Stimulated activated CD8-positive, alpha-beta memory T cell treated with anti-CD3 and anti-CD28 coated beads, Interleukin-2, amount 100 ng/mL, for 1 hour (primary cell): ENCODE measurements at places on chromosomes 13 and 19.

- no peak for DNase-seq
Measured at GRCh38 chr19:2625434-2625833, 77.1 kb downstream of the GNG7 start.

DNA sequence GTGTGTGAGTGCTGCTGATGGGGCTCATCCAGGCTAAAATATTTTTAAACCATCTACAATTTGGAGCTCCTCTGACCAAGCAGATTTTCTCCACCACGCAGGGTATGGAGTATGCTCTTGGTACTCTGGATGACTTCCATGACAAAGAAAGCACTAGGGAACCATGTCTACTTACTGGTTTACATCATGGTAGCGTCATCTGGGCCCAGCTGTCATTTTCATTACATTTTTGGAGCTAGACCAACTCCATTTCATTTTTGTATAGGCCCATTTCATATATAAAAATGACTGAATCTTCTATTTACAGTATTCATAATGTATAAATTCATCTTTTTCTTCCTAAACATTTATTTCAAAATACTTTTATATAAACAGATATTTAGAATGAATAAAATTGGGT, 184.4 kb downstream of the DNAJC3 start:
- DNase-seq, result no peak

- DNase-seq, result no peak
Measured at GRCh38 chr19:45492627-45493470, 4.0 kb downstream of the RTN2 start.

GRCh38 chr19:30161021-30161655, 211.0 kb upstream of the ZNF536 start:
- no peak for DNase-seq

GRCh38 chr13:20006206-20006605, 47.7 kb downstream of the ZMYM2 start:
- DNase-seq, result no peak

DNA sequence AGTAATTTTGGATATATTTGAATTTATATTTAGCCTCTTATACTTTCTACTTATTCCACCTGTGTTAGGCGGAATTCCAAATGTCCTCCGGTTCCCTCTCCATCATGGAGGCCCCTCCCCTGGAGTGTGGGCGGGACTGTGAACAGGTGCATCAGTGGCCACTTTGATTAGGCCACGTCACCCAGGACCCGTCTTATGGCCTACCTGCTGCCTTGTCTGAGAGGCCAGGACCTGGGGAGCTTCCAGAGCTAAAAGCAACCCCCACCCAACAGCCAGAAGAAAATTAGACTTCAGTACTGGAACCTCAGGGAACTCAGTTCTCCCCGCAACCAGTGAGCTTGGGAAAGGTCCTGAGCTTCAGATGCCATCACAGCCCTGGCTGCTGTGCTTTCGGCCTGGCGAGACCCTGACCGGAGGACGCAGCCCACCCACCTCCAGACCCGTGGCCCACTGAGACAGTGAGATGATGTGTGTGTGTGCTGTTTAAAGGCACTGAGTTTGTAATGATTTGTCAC, 200.2 kb upstream of the SOX1 start:
- no peak for DNase-seq

GRCh38 chr19:58428617-58429016, 11.3 kb downstream of the ZNF132 start:
- DNase-seq, result no peak

- no peak for DNase-seq
Measured at GRCh38 chr13:73715911-73716510, 418.2 kb downstream of the KLF12 start.

DNA sequence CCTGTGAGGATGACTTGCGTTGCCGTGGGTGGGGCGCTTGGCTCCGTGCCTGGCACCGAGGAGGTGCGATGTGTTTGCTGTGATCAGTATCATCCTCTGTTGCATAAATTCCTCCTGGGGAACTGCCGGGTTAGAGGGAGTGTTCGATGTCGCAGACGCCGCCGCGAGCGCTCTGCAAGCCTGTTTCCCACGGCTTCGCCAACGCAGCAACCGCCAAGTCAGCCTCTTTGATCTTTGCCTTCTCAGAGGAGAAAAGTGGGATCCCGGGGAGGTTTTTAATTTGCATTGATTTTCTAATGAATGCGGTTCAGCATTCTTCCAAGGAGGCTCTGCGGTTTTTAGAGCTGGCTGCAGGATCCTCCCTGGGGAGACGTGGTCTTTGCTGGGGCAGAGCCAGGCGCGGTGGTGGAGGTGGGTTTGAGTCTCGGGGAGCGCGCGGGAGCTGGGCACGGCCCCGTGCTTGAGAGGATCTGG, 7.6 kb downstream of the GPR32 start:
- DNase-seq, result no peak

- no peak for DNase-seq
Measured at GRCh38 chr13:21075011-21075378, 13.6 kb upstream of the LATS2 start.

- DNase-seq, result no peak
Measured at GRCh38 chr19:41570179-41570578, 5.8 kb upstream of the CEACAM21 start.

DNA sequence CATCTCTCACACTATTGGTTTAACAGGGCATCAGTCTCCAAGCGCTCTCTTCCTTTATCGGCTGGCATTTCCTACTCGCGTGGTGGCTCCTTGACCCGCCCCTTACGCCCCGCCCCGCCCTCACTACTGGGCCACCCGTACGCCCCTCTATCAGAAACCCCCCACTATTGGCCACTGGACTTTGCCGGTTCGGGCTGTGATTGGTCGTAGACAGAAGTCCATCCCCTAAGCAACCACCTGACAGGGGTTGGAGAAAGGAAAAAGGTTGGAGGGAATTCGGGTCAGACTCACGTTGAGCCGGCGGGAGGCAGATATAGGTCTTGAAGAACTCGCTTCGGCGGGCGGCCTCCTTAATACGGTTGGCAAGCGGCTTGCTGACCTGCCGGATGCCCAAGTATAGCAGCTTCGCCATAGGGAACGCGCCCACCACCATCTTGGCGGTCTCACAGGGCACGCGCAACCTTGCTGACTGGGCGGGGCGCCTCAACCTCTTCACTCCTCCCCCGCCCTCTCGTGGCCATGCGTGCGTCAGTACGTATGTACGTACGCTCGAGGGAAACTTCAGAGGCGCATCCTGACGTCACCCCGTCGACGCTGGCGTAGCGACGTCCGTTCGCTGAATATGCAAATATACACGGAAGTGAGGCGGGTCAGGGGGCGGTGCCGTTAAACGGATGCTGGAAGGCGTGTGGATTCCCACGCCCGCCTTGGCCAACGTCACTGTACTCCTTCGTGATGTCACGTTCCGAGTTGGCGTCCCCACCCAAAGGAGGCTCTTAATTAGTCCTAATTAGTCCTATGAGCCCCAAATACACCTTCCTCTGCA, at the start of gene OPA3:
TSS of gene OPA3 (minus strand) at position 471 of the 826 bp plus-strand sequence. CDS start at position 433, 38 bp downstream.
- peak; percentile 98 for DNase-seq

GRCh38 chr19:23093832-23094231, 23.0 kb upstream of the ZNF730 start:
- DNase-seq, result no peak

DNA sequence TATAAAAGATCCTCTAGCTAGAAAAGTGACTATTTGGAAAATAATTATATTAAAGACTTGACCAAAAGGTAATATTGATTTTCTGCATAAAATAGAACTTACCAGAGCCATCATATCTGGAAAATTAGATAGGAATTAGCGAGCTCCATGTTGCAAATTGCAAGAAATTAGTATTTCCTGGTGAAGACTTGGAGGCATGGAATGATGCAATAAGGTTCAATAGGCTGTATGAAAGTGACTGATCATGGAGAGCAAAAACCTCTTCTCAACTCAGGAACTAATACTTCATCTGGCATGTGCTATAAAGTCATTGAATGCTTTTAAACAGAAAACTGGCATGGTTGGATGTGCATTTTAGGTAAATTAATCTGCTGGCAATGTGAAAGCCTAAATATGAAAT, 66.3 kb upstream of the UFM1 start:
- DNase-seq, result no peak

DNA sequence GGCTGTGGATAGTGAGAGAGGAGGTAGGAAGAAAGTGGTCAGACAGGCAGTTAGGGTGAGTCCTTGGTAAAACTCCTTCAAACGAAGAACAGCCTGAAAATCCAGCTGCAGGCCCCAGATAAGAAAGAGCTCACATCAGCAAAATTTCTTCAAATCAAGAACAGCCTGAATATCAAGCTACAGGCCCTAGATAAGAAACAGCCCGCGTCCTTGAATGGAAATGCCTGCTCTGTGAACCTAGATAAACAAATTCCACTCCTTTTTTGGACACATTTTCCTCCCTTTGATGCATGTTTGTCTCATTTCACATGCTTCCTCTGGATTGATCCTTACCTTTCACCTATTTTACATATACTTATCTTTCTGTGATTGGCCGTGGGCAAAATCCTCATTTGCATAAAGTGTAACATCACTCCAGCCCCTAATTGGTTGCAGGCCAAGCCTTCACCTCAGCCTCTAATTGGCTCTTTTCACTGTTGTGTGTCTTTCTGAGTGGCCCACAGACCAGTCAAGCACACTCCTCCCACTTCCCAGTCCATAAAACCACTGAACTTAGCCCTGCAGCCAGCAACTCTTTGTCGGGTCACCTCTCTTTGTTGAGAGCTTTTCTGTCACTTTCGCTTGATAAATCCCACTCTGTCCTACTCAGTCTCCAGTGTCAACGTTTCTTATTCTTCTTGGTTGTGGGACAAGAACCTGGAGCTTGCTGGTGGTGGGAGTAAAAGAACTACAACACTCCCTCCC, 6.0 kb upstream of the SULT2A1 start:
- no peak for DNase-seq

- DNase-seq, result peak; percentile 87
Measured at GRCh38 chr19:49929121-49929610, at the start of the genes ATF5 and NUP62. Gene ATF5, plus strand, starts transcription at chr19:49929205. Its CDS starts 1,646 bp downstream, at chr19:49930851. Gene NUP62, minus strand, starts transcription at chr19:49929504. Its CDS starts 19,697 bp downstream, at chr19:49909807.

GRCh38 chr19:35291259-35291658, 702 bp upstream of the MAG start:
- DNase-seq, result no peak

GRCh38 chr13:98044301-98044700, 90.8 kb downstream of the IPO5 start:
- no peak for DNase-seq

- no peak for DNase-seq
Measured at GRCh38 chr13:97057176-97057575, 62.9 kb upstream of the OXGR1 start.

- DNase-seq, result no peak
Measured at GRCh38 chr13:55528434-55528833, 1612.3 kb upstream of the PRR20A start.

- DNase-seq, result no peak
Measured at GRCh38 chr13:90968166-90968904, 379.2 kb upstream of the MIR17HG start.

- no peak for DNase-seq
Measured at GRCh38 chr13:23570099-23570920, at the start of gene TNFRSF19. Gene TNFRSF19, plus strand, starts transcription at chr13:23570412. Its CDS starts 19,772 bp downstream, at chr13:23590184.

GRCh38 chr13:30580852-30581502, 36.7 kb upstream of the USPL1 start:
- DNase-seq, result no peak

GRCh38 chr13:22944378-22944777, 236.4 kb upstream of the SGCG start:
- no peak for DNase-seq
